Nephron progenitor cell (in vitro differentiated cells): ENCODE measurements at places on chromosomes 16 and 17.

DNA sequence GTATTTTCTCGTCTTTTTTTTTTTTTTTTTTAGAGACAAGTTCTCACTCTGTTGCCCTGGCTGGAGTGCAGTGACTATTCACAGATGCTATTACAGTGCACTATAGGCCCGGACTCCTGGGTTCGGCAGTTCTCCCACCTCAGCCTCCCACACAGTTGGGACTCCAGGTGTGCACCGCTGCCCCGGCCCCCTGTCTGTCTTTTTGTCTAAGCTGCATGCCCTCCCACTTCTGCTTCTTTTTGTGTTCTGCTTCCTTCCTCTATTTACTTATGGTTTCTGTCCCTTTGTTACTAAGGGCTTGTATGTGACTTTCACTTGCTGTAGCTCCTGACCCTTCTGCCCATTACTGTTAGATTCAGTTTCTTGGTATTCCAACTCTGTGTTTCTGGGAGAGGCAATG is 20.5 kb downstream of the SLC7A6 start:
- peaks cover 50% of the 10 kb centered on the region for H3K4me1 ChIP-seq
- no peak for DNase-seq
- H3K4me3 ChIP-seq = no peak overlapping the region
- H3K27ac ChIP-seq = peak overlapping the region; percentile 31

- H3K4me1 ChIP-seq = peaks cover 56% of the 10 kb centered on the region
- H3K27ac ChIP-seq = no peak overlapping the region
- no peak overlapping the region for H3K4me3 ChIP-seq
- H3K36me3 ChIP-seq = no peaks in the 10 kb centered on the region
- H3K27me3 ChIP-seq = peaks cover 16% of the 10 kb centered on the region
Measured at GRCh38 chr17:44589316-44590071, 32.2 kb downstream of the FZD2 start.

DNA sequence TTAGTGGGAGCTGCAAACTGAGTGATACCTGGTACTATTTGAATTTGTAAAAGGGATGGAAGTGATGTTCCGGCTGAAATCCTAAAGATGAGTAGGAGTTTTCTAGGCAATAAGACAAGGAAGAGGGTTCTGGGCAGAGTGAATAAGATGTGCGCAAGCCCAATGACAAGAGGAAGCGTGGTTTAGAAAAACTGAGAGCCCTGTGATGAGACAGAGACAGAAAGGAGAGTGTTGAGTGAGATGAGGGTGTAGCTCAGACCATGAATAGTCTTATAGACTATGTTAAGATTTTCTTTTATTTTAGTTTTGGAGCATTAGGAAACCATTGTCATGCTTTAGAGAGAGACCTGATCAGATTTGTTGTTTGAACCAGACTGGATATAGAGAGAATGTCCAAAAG is 50.2 kb downstream of the COX10 start:
- H3K36me3 ChIP-seq = peaks cover 35% of the 10 kb centered on the region
- no peak overlapping the region for H3K4me3 ChIP-seq
- no peak for DNase-seq
- peaks cover 14% of the 10 kb centered on the region for H3K4me1 ChIP-seq

DNA sequence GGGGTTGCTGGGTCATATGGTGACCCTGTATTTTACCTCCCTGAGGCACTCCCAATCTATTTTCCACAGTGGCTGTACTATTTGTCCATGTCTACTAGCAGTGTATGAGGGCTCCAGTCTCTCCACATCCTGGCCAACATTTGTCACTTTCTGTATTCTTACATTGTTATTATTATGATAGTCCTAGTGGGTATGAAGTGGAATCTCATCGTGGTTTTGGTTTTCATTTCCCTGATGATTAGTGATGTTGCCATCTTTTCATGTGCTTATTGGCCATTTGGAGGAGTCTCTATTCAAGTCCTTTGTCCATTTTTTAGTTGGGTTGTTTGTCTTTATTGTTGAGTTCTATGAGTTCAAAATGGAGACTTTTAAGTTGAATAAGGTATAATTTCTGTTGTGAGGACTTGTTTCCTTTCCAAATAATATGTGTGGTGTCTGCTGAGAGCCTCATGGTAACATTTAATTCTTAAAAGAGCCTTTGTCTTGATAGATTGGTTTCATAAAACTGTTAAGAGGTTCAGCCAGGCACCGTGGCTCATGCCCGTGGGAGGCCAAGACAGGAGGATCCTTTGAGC is 108.2 kb downstream of the RPTOR start:
- H3K27ac ChIP-seq = no peak overlapping the region
- peaks cover 56% of the 10 kb centered on the region for H3K4me1 ChIP-seq
- peaks cover 35% of the 10 kb centered on the region for H3K36me3 ChIP-seq
- no peak for DNase-seq
- no peaks in the 10 kb centered on the region for H3K27me3 ChIP-seq
